ENCODE measurements at places on chromosomes 1 and 21. TPM values are rescaled to one million over a fixed set of nuclear protein-coding genes. Genes with fewer than 3 reads are reported as not detected.
A peak's percentile ranks its signal among the peaks of the same experiment; 100 is the strongest.

S100A2 gene
- total RNA-seq, result 1.2 TPM

TAS1R1 gene
- total RNA-seq, result 0.08 TPM

VWA5B1 gene
- not detected for total RNA-seq

DNA sequence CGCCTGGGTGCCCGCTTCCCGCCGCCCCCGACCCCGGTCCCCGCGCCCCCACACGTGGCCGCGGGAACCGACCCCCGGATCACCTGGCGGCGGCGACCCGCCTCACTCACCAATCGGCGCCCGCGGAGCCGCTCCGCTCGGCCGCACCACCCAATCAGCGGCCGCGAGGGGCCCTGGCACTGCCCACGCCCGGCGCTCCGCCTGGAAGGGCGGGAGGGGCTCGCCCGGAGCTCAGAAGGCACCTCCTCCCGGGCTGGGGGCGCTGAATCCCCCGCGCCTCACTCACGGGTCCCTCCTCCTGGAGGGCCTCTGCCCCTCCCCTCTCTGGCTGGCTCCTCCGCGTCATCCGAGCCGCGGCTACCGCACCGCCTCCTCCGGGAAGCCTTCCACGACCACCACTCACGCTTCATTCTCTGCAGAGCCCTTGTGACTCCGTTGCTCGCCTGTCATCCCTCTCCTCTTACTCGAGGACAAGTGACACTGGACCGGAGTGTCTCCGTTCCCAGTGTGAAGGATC lies 374 bp downstream of the SH2D5 start:
- peak; percentile 43 for DNase-seq
- H3K4me1 ChIP-seq, result peaks cover 19% of the 10 kb centered on the region
- peak overlapping the region; percentile 75 for H3K4me3 ChIP-seq
- no peak overlapping the region for H3K27ac ChIP-seq

DNA sequence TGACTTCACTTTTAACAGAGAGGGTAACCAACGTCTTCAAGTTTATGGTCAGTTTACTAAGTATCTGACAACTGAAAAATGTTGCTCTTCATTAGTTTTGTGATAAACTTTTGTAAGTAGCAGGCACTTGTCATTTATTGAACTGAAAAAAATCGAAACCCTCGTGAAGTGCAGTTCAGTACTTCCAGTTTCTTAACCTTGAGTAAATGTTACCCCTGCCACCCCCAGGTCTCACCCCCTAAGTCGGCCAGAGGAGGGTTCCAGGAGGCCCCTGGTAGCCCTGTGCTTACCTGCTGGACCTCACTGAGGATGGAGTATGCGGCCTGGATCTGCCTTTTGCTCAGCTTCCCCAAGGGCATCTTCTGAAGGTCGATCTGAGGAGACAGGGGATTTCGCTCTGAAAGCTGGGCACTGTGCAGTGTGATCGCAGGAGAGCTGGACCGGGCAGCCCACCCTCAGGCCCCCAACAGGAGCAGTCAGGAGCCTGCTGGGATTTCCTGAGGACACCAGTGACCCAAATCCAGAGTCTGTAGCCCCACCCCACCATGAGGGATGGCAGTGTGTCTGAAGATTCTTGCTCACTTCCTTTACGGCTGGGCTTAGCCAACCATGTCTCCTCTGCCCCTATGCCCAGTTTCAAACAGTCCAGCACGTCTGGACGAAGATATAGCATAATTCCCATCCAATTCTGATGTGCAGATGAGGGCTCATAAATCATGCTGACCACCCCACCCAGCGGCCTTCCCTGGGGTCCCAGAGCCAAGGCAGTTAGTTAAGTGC lies 37.6 kb downstream of the PARP1 start:
- no peak overlapping the region for H3K4me3 ChIP-seq
- no peaks in the 10 kb centered on the region for H3K27me3 ChIP-seq
- DNase-seq, result no peak
- peaks cover 3% of the 10 kb centered on the region for H3K4me1 ChIP-seq

GRCh38 chr1:15422871-15423270 lies 13.2 kb downstream of the EFHD2 start:
- no peak overlapping the region for H3K4me3 ChIP-seq
- peaks cover 43% of the 10 kb centered on the region for H3K4me1 ChIP-seq
- no peak overlapping the region for H3K27ac ChIP-seq
- peaks cover 40% of the 10 kb centered on the region for H3K36me3 ChIP-seq
- no peaks in the 10 kb centered on the region for H3K27me3 ChIP-seq
- DNase-seq, result no peak

DNA sequence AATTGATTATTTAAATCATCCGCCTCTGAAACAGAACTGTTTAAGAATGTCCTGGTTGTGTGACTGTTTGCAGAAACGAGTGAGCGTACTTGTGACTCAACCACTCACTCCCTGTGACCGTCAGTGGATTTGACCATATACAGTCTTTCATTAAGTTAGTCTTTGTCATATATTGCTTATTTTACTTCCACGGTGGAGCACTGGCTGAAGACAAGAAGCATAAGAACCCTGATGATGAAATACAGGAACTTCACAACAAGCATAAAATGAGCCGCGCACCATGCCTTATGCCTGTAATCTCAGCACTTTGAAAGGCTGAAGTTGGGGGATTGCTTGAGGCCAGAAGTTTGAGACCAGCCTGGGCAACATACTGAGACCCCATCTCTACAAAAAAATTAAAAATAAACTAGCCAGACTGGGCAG lies 194.0 kb downstream of the TOMM20 start:
- H3K4me3 ChIP-seq, result no peak overlapping the region
- no peak overlapping the region for H3K27ac ChIP-seq
- H3K36me3 ChIP-seq, result no peaks in the 10 kb centered on the region
- peaks cover 30% of the 10 kb centered on the region for H3K4me1 ChIP-seq

DNA sequence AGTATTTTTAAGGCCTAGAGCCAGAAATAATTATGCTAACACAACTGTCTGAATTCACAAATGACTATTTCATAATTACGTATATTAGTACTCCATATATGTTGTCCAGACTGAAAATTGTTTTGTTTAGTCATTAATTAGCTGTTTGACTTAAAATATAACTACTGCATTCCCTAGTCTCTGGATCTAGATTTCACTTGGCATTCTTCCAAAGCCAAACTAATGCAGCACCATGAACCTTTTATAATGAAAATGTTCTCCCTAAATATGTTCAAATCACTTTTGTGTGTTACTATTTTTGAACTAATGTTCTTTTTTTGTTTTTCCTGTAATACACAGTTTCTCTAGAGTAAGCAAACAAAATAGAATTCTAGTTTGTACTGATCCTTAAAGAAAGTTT lies 46.1 kb downstream of the CAMTA1 start:
- H3K4me1 ChIP-seq, result no peaks in the 10 kb centered on the region
- no peak overlapping the region for H3K27ac ChIP-seq
- H3K4me3 ChIP-seq, result no peak overlapping the region
- no peak for DNase-seq

DNA sequence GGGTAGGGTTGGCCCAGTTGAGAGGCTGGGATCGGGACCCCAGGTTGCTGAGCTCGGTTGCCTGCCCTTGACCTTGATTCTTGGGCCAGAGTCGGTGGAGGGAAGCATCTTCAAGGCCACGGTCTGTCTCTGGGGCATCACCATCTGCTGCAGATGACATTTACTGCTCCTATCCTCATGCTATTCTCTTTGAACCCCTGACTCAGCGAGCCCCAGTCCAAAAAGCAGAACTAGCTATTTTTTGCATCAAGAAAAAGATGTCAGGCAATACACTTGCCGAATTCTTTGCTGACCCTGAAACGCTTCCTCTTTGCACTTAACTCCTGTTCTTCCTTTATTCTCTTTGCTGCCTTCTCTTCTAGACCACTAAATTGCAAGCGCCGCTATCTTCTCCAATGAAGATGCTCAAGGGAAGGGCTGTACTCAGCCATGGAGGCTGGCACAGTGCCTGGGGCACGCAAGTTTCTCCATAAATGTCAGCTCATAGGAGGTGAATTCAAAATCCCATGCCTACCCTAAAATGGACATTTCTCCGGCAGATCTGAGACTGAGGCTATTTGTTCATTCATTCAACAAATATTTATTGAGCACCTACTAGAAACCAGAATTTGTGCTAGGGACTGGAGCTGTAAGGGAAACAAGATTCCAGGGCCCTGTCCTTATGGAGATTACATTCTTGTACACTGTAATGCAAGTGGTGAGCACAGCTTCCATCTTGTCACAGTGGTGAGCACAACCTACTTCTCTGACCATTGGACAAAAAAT lies 20.5 kb upstream of the CAPZB start:
- H3K27me3 ChIP-seq, result peaks cover 3% of the 10 kb centered on the region
- no peak overlapping the region for H3K4me3 ChIP-seq
- DNase-seq, result no peak
- H3K4me1 ChIP-seq, result peaks cover 35% of the 10 kb centered on the region
- H3K27ac ChIP-seq, result no peak overlapping the region

- H3K27me3 ChIP-seq, result no peaks in the 10 kb centered on the region
- H3K4me1 ChIP-seq, result no peaks in the 10 kb centered on the region
- no peaks in the 10 kb centered on the region for H3K36me3 ChIP-seq
- no peak overlapping the region for H3K27ac ChIP-seq
- no peak overlapping the region for H3K4me3 ChIP-seq
Observed at GRCh38 chr1:187236199-187236598, 407.4 kb downstream of the PLA2G4A start.
